ENCODE measurements at places on chromosomes 4 and X.

- DNase-seq: no peak
Measured at GRCh38 chr4:141463678-141464077, 172.7 kb upstream of the IL15 start.

DNA sequence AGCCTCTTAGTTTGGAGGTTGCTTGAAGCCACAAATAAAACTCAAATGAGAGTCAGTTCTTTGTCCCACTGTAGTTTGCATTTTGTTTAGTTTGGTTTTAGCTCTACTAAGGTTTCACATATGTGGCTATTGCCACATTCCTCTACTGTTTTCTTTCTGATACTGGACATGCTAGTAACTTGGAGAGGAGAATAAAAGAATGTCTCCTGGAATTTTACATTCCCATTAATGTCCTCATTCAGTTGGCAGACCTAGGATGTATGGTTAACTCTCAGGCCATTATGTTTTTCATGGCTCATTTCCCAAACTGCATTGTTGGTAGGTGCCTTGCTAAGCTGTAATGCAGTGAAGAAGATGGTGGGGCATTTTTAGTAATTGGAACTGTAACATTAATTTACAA lies 29.9 kb downstream of the UPRT start:
- DNase-seq: no peak

DNA sequence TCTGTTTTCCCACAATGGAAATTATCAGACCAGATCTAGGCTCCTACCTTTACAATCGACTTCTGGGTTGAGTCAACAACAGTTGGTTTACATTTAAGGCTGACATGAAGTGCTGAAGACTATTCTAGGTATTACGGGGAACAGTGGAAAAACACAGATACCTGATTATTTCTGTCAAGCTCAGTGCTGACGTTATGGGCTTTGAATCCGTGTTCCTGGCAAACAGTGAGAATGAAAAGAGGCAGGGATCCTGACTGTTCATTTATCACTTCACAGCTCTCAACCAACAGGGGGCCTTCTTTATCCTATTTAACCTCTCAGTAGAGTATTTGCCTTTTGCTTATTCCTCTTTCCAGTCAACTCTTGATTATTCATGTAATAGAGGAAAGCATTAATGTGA lies 43.1 kb downstream of the TMEM164 start:
- DNase-seq: no peak

- DNase-seq: no peak
Measured at GRCh38 chr4:107519053-107519452, 201.0 kb downstream of the PAPSS1 start.

DNA sequence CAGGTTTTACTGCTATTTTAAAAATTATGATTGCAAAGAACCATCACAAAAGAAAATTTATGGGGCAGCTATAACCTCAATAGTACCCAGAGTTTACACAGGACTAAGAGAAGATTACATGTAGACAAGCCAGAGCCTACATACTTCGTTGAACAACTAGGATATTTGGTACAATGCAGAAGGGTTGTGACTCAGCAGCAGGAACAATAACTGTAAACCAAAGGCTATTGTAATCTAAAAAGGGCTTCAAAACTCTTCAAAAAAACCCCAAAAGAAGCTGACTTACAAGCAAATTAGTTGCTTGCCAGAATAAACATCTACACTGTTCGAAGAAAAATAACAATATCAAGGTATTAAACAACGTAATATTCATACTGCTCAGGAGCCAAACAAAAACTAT lies 618.0 kb downstream of the STPG2 start:
- no peak for DNase-seq

DNA sequence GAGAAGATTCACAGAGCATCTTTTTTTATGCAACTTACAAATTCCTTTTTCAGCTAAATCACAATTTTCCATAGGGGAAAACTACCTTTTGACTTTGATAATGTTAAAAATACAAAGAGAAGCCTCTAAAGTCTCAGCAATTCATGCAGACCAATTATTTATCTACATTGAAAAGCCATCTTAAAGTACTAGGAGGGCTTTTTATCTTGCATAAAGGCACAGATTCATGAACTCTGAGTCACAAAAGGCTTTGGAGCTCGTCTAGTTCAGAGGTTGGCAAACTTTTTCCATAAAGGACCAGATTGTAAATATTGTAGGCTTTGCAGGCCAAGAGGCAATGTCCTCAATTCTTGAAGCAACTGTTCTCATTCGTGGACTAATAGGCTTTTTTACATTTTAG lies 210.4 kb upstream of the HDX start:
- no peak for DNase-seq
